Left ventricle myocardium superior (tissue), 1 donor: ENCODE measurements at places on chromosomes 2 and 18.

DNA sequence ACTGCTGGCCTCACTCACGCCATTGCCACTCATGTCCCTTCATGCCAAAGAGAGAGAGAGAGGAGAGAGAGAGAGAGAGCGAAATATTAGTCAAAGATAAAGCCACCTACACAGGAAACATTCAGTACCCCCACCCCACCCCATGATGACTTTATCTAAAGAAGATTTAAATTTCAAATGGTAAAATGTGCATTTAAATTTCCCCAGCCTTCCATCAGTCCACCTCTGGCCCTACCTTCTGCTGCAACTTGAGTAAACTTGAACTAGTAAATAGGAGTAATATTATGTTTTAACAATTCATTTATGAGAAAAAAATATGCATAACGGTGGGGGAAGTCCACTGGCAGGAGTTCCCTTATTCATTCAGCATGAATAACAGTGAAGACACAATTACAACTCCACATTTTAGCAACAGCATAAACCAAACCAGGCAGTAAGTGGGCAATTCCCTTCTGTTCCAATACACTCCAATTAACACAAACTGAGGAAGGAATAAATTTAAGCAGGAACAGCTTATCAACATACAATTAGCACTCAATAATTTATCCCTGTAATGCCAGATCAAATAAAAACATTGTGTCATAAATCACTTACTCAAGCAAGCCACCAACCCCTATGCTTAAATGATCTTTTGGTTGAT, 264.2 kb downstream of the LNPK start:
- DNase-seq = no peak

DNA sequence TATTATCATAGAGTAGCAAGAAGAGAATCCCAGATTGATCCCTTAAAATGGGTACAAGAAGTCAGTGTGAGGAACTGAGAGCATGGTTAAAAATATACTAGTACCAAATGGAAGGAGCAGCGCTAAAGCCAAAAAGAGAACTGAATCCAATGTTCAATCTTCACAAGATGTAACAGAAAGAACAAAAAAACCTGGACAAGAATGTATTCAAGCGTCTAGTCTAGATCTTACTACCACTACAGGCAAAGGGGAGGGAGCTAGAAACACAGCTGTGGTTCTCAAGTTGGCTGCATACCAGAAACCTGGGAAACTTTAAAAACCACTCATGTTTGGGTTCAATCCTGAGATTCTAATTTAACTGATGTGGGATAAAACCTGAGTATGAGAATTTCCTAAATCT, 57.5 kb downstream of the PIAS2 start:
- DNase-seq = no peak

DNA sequence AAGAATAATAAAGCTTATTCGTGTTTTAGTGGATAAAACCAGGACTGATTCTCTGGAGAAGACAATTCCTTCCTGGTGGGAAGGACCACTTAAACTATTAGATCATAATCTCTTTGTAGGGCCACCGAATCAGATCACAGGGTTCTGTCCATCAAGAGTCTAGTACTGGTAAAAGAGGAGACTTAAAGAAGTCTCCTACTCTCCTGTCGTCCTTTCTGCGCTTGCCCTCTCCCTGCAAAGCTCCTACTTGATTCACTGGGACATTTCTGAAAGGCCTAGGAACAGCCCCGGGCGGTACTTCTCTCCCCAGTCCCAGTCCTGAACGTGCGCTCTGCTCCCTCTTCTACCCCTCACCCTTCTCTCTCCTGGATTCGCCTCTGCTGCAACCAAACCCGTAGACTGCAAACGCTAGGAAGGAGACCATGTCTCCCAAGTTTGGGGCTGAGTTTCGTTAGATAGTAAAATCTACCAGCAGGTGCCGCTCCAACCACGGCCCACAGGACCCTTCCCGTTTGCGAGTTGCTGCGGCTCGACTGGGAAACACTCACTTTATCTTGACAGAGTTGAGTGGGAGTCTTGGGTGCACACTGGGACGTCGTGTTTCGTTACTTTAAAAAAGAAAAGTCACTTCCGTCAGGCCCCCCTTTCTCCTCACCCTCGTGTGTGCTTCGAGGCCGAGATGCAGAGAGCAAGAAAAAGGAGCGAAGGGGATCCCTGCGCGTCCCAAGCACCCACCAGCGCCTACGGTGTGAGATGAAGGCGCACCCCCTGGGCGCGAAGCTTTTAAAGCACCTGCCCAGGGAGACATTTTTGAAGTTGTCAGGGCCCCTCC, 923 bp downstream of the FIGLA start:
- DNase-seq = peak; percentile 73

DNA sequence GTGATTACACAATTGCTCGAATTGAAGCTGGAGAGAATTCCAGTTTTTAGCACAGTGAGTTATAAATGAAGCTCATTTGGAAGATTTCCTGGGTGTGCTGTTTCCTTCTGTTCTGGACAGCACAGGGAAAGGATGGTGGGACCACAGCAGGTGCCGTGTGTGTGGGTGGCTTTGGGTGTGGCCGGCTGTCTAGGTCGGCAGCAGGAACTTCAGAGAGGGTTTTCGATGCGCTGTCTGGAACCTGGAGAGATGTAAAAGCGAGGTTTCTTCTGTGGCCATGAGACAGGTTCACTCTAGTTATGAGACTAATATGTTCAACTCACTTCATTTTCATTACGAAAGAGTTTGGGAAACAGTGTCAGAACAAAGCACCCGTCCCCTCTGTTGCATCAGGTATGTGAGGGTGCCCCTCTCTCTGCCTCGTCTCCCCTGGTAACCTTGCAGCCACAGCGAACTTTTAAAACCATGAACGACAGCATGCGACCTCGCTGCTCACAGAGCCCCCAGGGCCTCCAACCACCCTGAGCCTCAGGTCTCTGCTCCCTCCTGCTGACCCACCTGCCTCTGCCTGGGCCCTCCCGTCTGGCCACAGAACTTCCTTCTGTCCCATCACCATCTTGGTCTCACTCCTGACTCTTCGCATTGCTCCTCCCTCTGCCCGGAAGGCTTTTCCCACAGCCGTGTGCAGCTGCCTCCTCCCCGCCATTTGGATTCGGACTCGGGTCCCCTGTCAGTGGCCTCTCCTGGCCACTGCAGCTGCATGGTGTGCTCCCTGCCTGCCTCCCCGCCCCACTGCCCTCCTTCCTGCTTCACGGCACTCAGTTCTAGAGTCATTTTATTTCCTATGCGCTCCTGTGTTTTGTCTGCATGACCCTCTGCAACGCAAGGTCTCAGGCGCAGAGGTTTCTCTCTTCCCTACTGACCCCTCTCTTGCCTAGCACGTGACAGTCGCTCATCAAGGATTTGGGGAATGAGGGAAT, 151.2 kb downstream of the NDUFA10 start:
- no peak for DNase-seq

- no peak for DNase-seq
Measured at GRCh38 chr2:121925466-121925865, 170.0 kb downstream of the TSN start.

GRCh38 chr2:214934006-214934405, 124.5 kb upstream of the BARD1 start:
- no peak for DNase-seq

DNA sequence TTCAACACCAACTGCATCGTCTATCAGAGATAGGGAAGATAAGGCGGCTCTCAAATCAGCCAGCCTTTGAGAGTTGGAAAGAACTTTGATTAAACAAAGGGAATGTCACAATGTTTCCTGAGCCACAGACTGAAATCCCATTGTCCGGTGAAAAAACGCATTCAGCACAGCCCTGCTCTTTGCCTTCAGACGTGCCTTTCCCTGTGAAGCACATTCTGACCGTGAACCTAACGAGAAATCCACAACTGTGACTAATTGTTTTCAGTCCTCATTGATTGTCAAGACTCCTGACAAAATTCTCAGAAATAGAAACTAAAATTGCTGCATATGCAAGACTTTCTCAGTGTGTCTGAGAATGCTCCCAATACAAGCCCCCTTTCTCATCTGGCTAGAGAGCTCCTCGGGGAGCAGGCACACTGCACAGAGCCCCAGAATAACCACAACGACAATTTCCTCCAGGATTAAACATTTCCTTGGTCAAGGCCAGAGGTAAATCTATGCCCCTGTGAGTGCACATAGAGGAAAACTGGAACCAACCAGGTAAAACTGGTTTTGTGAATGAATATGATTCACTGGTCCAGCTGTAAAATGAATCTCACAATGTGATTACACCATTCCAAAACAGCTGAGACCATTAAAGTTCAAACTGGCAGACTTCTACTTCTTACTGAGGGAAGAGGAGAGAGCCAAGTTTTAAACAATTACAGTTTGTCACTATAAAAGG, 561.9 kb upstream of the ID2 start:
- DNase-seq = no peak

GRCh38 chr2:75619956-75620740, 26.4 kb upstream of the MRPL19 start:
- no peak for DNase-seq

DNA sequence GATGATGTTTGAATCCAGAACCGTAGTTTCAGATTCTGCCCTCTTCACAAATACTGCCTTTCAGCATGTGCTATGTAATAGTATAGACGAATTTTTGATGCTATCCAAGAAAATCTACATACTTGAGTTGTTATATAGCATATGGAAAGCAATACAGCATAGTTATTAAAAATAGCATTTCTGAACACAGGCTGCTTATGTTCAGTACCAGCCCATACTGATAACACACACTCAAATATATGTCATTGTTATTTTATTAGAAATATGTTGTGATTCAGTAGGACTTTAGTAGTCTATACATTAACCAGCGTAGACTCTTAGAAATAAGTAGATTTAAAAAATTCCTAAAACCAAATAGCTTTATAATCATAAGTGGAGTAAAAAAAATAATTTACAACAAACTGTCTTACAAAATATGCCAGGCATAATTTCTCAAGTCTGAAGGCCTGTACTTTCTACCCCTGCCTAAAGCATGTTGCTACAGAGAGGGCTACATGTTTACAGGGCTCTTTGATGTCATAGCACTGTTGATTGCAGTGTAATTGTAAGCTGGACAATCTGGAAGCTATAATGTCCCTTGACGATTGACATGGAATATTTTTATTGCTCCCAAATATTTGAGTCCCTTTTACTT, 86.3 kb downstream of the ASXL3 start:
- no peak for DNase-seq

DNA sequence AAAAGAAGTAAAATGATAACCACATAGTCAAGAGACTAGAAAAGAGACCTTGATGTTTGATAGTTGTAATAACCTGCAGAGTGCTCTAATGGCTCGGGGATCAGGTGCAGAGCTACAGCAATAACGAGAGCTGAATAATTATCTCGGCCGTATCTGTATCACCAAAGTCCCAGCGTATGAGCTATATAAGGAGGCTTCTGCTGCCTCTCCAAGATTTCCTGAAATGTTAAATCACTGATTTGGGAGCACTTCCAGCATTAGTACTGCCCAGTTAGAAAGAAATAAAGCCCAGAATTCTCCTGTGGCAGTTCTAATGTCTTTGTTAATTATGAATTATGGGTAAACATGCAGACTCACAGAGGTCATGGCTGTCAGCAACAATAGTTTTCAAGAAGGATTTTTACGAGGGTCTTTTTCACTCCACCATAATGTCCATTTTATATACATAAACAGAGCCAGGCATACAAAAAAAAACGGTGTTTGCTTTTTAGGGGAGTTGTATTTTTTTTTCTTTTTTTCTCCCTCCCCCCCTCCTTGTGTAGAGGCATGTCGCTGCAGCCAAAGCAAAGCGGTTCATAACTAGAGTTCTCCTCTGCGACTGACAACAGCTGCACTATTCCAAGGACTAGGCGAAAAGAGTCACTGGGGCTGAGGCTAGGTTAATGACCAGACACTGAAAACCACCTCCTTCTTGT, 168.3 kb upstream of the VRK2 start:
- no peak for DNase-seq

GRCh38 chr2:48175656-48176055, 269.4 kb upstream of the FBXO11 start:
- DNase-seq = no peak

GRCh38 chr2:98692090-98693054, 38.6 kb downstream of the MGAT4A start:
- DNase-seq = no peak

- no peak for DNase-seq
Measured at GRCh38 chr2:218271865-218272530, 1.7 kb downstream of the PNKD start.

GRCh38 chr2:230905448-230906421, 19.3 kb downstream of the GPR55 start:
- no peak for DNase-seq

DNA sequence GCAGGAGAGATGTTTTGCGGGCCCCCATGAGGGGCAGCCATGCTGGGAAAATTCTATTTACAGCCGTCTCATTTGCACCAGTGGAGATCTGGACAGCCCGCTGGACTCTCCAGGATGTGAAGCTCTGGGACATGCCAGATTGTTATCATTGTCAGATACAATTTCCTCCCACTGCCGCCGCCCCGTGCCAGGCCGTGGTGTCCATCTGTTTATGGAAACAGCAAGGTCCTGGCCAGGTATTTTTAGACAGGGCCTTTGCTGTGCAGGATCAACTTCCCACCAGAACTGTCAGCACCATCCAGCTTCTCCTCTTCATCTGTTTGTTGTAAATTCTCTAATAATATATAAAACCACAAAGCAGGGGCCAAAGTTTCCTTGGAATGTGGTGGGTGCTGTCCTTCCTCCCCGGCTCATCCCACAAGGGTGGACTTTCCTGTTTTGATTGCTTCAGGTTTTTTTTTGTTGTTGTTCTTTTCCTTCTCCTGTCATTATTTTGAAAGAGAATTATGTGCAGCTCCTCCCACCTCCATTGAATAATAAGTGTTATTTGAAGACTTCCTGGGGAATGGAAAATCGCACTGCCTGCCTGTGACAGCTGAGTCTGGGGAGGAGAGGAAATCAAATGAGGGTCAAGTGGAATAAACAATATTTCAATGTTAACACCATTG, 398.1 kb downstream of the TNS1 start:
- peak; percentile 75 for DNase-seq

- no peak for DNase-seq
Measured at GRCh38 chr2:69680001-69680675, 36.6 kb upstream of the AAK1 start.

GRCh38 chr18:76983613-76984051, 149.0 kb downstream of the MBP start:
- no peak for DNase-seq

- no peak for DNase-seq
Measured at GRCh38 chr2:33022989-33023727, 76.4 kb downstream of the LTBP1 start.

GRCh38 chr2:219907011-219907365, 279.6 kb downstream of the SLC4A3 start:
- no peak for DNase-seq

DNA sequence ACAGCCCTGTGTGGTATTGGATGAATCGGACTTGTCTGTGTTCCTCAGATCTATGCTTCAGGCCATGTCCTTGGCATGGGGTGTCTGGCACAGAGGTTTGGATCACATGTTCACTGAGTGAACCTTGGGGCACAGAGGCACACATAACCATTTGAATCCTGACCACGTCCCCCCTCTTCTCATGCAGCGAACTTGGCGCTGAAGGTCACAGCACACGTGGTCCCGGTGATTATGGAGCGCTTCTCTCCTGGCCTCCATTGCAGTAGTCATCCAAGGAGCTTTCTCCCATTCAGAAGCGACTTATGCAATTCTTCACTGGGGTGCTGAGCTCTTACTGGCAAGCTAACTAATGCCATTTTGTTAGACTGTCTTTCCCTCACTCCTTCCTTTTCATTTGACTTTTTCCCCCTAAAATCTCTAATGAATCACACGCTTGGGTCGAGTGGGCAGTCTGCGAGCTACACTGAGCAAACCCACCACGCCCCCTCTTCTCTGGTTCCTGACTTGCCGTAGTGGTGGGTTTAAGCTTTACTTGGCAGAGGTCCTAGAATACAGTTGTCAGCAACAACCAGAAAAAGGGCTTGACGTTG, 59.4 kb downstream of the KCNG2 start:
- DNase-seq = peak; percentile 29

GRCh38 chr18:12086249-12086648, 7.4 kb upstream of the ANKRD62 start:
- DNase-seq = no peak
